Posterior vena cava (tissue), 2 donors: ENCODE measurements at places on chromosomes 6 and 20. TPM values are rescaled to one million over a fixed set of nuclear protein-coding genes. Genes with fewer than 3 reads are reported as not detected.

SCRT2 gene
- not detected for total RNA-seq

ADGRG6 gene
- total RNA-seq, result 15.1 TPM

HUS1B gene
- total RNA-seq, result 1.6 TPM

GRCh38 chr6:135109761-135110160 is 55.1 kb upstream of the HBS1L start:
- no peak for DNase-seq

GRCh38 chr6:31621991-31622390 is 1.5 kb downstream of the PRRC2A start:
- no peak for DNase-seq

GRCh38 chr6:150069706-150070105 is 785 bp upstream of the ULBP3 start:
- no peak for DNase-seq

DNA sequence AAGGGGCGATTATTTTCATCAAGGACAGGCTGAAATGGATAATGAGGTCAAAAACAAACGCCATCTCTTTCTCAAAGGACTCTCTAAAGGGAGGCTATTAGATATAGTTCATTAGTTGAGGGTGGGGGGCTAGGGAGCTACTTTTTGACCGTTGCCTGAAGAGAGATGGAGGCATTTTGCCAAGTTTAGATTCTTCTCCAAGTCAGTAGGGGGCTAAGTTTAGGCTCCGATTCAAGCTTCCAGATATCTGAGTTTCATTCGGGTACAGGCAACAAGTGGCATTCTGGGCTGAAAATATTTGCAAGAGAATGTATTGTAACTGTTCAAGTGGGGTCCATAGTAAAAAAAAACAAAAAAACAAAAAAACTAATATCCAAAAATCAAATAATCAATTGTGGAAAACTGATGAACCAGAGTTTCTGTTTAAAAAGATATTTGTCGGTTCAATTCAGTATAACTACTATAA is 43.4 kb upstream of the PIM1 start:
- no peak for DNase-seq

GRCh38 chr6:44656691-44657090 is 269.2 kb downstream of the CDC5L start:
- no peak for DNase-seq

- no peak for DNase-seq
Measured at GRCh38 chr6:7042056-7042653, 65.6 kb upstream of the RREB1 start.

DNA sequence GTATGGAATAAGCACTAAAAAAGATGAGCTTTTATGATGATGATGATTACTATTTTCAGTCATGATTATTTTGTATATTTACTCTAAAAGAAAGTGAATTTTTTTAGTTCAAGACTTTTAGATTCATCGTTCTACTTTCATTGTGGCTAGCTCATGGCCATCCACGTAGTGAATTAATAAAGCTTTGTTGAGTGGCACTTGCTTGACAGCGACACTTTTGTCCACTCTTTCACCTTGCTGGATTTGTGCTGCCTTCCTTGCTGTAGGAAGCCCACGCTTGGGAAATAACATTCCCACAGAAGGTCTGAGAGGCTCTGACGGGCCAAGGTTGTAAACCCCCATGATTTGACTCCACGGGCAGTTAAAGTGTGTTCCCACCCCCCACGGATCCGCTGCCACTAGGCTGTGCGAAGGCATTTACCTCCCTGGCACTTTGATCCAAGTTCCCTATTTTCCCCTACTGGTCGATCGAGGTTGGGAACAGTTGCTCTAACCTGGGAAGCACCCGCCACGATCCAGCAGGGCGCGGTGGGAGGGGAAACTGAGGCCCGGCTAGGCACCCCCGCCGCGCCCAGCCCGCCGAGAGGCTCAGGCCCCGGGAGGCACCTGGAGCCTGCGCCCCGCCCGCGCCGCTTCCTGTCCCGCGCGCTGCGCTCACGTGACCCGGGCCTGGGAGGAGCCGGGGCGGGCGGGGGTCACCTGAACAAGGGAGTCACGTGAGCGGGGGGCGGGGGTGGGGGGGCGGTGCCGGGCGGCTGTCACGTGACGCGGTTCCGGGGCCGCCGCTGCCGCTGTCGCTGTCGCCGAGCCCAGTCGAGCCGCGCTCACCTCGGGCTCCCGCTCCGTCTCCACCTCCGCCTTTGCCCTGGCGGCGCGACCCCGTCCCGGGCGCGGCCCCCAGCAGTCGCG is at the start of gene IGF2R:
Gene IGF2R, plus strand, starts transcription at position 788 of the 909 bp plus-strand sequence. CDS start 165 bp downstream, outside the sequence.
- peak; percentile 97 for DNase-seq

- DNase-seq, result no peak
Measured at GRCh38 chr6:126148853-126149252, 162.5 kb downstream of the TRMT11 start.

GRCh38 chr6:14051355-14051754 is 66.2 kb upstream of the CD83 start:
- no peak for DNase-seq
